Natural killer cell treated with Interleukin-12 subunit alpha and Interleukin-12 subunit beta and Interleukin-15 and Interleukin-18, amount 100 ng/mL, for 72 hours (primary cell): ENCODE measurements at places on chromosomes 2 and 18. TPM values are rescaled to one million over a fixed set of nuclear protein-coding genes. Genes with fewer than 3 reads are reported as not detected.

Gene NT5C1B
- not detected for total RNA-seq

- no peaks in the 10 kb centered on the region for H3K27me3 ChIP-seq
- H3K27ac ChIP-seq: no peak overlapping the region
- H3K36me3 ChIP-seq: no peaks in the 10 kb centered on the region
- no peak for DNase-seq
- no peak overlapping the region for H3K4me3 ChIP-seq
These were observed 7.8 kb upstream of the ETAA1 start for GRCh38 chr2:67389286-67389685.

DNA sequence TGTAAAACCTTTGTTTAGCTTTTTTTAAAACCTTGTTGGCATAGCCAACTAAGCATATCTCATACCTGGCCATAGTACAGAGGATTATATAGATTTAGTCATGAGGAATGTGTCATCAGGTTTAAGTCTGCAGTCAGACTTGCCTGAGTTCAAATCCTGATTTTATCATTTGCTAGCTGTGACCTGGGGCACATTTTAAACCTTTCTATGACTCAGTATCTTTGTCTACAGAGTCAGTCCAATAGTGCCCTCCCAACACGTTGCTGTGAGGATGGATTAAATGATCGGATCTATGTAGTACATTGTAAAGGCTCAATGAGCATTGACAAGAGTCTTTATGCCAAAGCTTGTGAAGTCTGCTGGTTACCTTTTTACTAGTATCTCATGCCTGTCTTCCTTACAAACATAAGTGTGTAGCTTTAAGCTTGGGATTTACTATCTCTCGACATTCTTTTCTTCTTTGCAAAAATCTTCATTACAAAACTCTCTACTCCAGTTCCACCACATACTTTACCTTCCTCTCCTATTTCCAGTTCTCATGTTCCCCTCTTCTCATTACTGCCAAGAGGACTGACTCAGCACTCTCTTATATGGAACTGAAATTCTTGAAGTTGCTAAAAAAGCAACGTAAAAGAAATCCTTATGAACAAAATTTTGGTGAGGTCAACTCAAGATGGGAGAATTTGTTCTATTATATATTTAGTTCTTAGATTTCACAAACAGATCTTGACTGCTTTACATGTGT is 68.1 kb upstream of the RBMS1 start:
- H3K4me3 ChIP-seq: no peak overlapping the region
- no peaks in the 10 kb centered on the region for H3K4me1 ChIP-seq
- DNase-seq: no peak

GRCh38 chr18:24043403-24043802 is 28.8 kb downstream of the TTC39C start:
- no peak for DNase-seq
- peaks cover 59% of the 10 kb centered on the region for H3K4me1 ChIP-seq
- H3K36me3 ChIP-seq: no peaks in the 10 kb centered on the region
- H3K27me3 ChIP-seq: no peaks in the 10 kb centered on the region
- H3K27ac ChIP-seq: no peak overlapping the region
- H3K4me3 ChIP-seq: no peak overlapping the region

- H3K27ac ChIP-seq: no peak overlapping the region
- H3K4me1 ChIP-seq: no peaks in the 10 kb centered on the region
- H3K36me3 ChIP-seq: no peaks in the 10 kb centered on the region
- no peak for DNase-seq
- H3K4me3 ChIP-seq: no peak overlapping the region
- H3K27me3 ChIP-seq: no peaks in the 10 kb centered on the region
These were observed 211.0 kb downstream of the PIK3C3 start for GRCh38 chr18:42165922-42166513.

Gene EFHD1
- not detected for total RNA-seq

Gene ARHGEF33
- total RNA-seq: 0.28 TPM

GRCh38 chr18:39675906-39676305 is 2110.3 kb upstream of the CELF4 start:
- H3K27ac ChIP-seq: no peak overlapping the region
- no peaks in the 10 kb centered on the region for H3K27me3 ChIP-seq
- no peak overlapping the region for H3K4me3 ChIP-seq
- peaks cover under 1% of the 10 kb centered on the region for H3K36me3 ChIP-seq
- no peaks in the 10 kb centered on the region for H3K4me1 ChIP-seq
